ENCODE measurements at places on chromosomes 6 and 20. TPM values are rescaled to one million over a fixed set of nuclear protein-coding genes. Genes with fewer than 3 reads are reported as not detected.

DNA sequence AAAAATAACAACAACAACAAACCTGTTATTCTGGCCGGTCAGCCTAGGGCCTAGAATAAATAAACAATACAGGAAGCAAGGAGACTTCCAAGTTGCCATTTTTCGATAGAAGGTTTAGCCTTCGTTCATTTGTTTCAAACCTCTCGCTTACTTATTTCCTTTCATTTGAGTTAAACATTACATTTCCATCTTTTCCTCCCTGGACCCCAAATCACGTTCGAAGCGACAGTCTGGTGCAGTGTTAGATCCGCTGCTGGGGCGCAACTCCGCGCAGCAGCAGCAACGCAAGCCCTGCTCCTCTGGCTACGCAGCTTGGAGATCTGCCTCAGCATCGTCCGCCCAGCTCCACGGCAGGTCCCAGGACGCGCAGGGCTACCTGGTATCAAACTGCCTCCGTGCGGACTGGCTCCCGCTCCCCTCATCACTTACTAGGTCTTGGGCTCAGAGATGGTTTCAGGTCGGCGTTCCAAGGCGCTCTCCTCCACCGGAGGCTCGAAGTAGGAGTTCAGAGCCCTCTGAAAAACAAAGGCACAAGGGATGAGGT, 530 bp downstream of the TDP2 start:
- DNase-seq, result peak; percentile 29

LAMP5 gene
- total RNA-seq, result not detected

TRMT11 gene
- 17.9 TPM for total RNA-seq

GRCh38 chr6:48671505-48671904, 560.5 kb upstream of the PTCHD4 start:
- no peak for DNase-seq

GRCh38 chr6:32666420-32667300, at the start of gene HLA-DQB1:
TSS of gene HLA-DQB1 (minus strand) at chr6:32666657. CDS start at chr6:32666607, 50 bp downstream.
- DNase-seq, result peak; percentile 59

GRCh38 chr20:20593447-20594170, 118.8 kb downstream of the RALGAPA2 start:
- DNase-seq, result peak; percentile 62

ULBP3 gene
- total RNA-seq, result 23.2 TPM

DNA sequence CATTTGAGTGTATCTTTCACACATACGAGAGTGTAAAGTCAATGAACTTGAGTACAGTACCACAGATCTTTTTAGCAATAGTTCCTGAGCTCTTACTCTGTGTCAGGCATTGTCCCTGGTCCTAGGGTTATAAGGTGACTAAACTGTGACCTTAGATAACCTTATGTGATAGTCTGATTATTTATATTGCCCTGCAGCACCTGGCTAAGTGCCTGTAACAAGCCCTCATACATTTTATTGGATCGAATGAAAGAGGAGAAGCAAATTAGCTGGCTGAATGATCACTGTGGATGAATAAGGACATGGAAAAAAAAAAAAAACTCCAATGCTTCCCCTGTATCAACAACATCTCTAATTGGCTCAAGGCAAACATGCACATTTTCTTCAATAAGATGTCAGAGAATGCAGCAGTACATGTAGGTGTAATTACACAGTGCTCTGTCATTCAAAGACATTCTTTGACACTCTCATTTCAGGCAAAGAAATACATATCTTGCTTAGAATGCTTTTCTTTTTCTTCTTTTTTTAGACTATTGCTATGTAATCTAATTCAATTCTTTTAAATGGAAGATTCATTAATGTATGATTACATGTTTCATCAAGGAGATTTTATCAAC, 153.4 kb downstream of the PHACTR1 start:
- DNase-seq, result no peak

SRSF12 gene
- total RNA-seq, result not detected

- DNase-seq, result no peak
These were observed 84.9 kb downstream of the CDC5L start for GRCh38 chr6:44472250-44472945.

Data from PC-3 (cell line).